ENCODE measurements at places on chromosomes 4 and X.

- DNase-seq = no peak
Observed at GRCh38 chrX:138648568-138648967, 62.9 kb downstream of the FGF13 start.

GRCh38 chr4:54368281-54369265 is 139.5 kb downstream of the PDGFRA start:
- DNase-seq = no peak

- no peak for DNase-seq
Observed at GRCh38 chr4:152803541-152803940, 23.8 kb downstream of the ARFIP1 start.

DNA sequence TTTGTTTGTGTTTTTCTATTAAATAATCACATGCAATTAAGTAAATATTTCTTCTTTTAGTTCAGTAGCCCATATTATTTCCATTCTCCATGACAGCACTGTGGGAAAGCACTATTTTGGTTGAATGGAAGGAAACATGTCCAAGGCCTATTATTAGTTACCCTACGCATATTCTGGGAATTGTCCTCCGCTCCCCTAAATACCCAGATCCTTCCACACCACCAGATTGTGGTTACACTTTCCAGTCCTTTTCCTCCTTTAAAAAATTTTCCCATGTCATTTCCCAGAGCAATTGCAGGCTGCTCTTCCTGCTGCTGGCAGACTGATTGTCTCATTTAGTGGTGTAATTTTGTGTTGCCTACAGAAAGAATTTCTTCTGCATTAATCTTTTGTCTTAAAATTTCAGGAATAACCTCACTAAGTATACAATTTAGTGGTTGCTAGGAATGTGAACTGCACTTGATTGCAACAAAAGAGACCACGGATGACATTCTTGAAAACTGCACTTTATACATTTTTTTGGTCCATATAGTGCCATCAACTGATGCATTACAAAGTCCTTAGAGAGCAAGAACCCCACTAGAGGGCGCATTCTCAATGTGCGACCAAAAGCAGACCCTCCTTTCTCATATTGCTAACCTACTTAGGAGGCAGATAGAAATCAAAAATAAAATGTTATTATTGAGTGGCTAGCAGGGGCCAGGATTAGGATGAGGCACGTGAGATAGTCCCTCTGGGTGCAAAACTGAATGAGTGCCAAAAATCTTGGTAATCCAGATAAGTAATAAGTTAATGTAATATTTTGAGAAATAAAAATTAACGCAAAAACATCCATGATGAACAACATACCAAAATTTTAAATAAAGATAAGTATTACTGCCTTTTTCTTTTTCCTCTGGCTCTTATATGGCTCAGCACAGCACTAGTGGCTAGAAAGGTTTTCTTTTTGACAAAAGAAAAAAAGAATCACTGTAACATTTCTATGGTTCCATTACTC is 98.8 kb upstream of the IQCM start:
- no peak for DNase-seq

DNA sequence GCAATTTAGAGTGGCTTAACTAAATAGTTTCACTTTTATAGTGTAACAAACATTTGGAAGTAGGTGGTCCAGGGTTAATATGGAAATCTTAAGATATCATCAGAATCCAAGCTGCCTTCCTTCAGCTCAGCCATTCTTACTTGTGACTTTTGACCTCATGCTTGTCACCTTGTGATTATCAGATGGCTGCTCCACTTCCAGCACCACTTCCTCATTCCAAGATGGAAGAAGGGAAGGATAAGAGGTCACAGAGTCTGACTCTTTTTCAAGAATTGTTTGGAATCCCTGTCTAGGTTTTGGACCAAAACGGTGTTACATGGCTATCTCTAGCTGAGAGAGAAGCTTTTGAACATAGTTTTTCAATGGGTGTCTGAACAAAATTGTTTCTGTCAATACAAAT is 39.9 kb downstream of the MTTP start:
- no peak for DNase-seq

- no peak for DNase-seq
Observed at GRCh38 chr4:48153791-48154550, 19.9 kb upstream of the TXK start.

DNA sequence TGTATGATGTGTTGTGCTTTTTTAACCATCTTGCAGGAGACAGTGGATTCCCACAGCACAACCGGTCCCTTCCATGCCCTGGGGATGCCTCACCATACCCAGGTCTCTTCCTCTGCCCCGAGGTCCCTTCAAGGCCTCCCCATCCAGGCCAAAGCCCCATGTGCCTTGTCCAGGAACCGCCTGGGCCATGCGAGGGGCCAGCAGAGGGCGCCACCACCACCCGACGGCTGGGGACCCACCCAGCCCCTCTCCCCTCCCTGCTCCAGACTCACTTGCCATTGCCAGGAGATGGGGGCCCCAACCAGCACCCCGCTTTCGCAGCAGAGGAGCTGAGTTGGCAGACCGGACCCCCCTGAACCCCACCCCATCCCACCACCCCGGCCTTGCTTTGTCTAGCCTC is 485.5 kb downstream of the TRAM1L1 start:
- no peak for DNase-seq

DNA sequence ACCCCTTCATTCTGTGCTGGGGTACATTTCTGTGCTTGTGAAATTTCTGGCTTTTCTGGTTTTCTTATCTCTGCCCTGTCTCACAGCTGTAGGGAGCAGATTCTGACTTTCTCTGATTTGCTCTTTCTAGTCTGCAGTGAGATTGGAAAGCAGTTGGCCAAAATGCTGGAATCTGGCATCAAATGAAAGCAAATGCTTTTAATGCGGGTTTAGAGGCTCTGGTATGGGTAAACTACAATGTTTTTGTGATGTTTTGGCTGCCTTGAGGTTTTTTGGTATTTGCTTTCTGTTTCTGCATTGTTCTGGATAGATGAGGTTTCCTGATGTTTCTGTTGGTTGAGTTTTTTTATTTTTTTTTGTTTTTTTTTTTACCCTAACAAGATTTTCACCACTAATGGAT is 23.8 kb downstream of the SMIM20 start:
- no peak for DNase-seq

GRCh38 chr4:2126309-2127043 is 67.3 kb downstream of the NAT8L start:
- DNase-seq = no peak

DNA sequence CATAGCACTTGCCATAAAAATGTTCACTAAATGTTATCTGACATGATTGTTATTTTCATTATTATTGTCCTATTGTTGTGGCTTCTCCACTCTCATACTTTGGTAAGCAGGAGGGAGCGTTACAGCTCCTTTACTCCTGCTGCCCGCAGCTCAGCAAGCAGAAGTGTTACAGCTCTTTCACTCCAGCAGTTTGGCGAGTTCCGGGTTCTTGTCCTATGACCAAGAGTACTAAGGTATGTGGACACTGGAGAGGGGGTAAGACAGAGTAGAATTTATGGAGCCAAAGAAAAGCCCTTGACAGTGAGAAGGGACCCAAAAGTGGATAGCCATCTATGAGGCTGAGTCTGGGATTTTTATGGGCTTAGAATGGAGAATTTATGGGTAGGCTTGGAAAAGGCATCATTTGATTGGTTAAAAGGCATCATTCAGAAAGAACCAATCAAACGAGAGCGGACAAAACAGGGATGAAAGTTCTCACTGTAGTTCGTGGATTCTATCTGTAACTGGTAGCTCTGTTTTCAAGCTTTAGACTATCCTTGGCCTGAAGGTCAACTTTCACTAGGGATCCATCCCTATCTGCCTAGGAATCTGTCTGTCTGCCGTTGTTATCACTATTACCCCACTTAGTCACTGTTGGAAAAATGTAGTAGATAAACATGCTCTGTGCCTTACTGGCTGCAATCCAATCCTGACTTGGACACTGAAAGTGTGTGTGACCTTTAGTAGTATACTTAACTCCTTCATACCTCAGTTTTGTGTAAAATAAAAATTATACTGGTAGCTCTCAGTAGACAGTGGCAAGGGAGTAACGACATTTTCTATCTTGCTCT is 545.6 kb upstream of the LCORL start:
- no peak for DNase-seq

GRCh38 chr4:115249808-115250207 is 136.4 kb upstream of the NDST4 start:
- DNase-seq = no peak

- DNase-seq = no peak
Observed at GRCh38 chr4:155666344-155667221, at the start of gene GUCY1A1. Gene GUCY1A1 (plus strand): TSS chr4:155666848. CDS start chr4:155696868, 30,020 bp downstream.

DNA sequence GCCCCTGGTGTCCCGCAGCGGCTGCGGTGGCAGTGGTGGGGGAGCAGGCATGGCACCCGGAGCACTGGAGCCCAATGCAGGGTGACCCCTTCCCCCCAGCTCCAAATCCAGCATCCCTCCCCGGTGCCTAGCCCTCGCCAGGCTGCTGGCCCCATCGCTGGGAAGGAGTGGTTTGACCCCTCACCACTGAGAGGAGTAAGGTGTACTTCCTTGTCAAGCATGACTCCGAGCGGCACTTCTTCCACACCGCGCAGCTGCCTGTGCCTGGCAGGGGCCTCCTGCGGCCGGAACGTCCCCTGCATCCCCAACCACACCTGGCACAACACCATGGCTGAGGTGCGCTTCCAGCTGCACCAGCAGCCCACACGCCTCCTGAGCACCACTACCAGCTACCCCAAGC is 27.0 kb downstream of the LRPAP1 start:
- no peak for DNase-seq

DNA sequence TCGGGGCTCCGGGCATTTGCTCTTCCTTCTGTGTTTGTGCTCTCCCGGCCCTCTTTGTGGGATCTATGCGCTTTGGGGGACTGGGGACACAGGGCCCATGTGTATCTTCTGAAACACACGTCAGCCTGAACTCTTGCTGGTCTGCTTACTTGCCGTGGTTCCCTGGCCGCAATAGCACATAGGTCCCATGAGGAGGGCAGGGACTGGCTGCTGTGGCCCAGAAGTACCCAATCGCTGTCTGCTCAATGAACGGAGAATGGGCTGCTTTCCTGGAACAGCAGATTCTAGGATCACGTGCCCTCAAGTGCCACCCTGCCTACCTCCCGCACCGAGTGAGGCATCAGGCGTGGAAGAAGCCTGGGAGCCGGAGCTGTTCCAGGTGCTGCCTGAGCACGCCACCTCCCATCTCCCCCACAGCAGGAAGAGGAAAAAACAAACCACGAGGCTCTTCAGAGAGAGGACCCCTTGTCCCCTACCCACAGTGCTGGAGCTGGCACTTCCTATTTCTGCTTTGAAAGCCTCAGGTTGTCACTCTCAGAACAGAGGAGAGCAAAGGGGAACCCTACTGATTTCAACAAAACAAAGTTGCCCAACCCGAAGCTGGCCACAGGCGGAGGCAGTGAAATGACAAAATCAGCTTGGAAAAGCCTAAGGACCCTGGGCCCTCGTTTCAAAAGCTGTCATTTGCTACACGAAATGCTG is 3.8 kb downstream of the G6PD start:
- no peak for DNase-seq

- DNase-seq = no peak
Observed at GRCh38 chr4:72702948-72703347, 133.9 kb upstream of the ADAMTS3 start.

DNA sequence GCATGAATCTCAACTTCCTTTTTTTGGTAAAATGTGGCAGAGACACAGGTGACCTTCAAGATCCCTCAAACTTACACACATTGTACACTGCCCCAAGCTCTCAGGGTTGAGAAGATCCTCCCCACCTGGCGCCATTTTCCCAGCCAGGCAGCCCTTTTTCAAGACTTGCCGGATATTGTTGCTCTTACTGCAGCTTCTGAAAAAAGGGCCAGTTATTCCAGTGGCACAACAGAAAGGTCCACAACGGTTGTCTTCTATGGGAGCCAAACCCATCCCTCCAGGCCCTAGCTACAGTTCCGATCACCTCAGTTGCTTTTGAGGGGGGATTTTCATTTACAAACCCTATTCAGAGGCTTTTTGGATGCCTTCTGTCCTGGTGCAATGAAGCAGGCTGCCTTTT is 101.1 kb downstream of the CHIC2 start:
- no peak for DNase-seq

DNA sequence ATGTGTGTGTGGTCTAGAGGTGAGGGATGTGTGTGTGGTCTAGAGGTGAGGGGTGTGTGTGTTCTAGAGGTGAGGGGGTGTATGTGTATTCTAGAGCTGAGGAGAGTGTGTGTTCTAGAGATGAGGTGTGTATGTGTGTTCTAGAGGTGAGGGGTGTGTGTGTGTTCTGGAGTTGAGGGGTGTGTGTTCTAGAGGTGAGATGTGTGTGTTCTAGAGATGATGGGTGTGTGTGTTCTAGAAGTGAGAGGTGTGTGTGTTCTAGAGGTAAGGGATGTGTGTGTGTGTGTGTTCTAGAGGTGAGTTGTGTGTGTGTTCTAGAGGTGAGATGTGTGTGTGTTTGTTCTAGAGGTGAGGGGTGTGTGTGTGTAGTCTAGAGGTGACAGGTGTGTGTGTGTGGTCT is 1.3 kb downstream of the BST1 start:
- DNase-seq = no peak

GRCh38 chrX:139736151-139736550 is 28.2 kb upstream of the MCF2 start:
- DNase-seq = no peak

DNA sequence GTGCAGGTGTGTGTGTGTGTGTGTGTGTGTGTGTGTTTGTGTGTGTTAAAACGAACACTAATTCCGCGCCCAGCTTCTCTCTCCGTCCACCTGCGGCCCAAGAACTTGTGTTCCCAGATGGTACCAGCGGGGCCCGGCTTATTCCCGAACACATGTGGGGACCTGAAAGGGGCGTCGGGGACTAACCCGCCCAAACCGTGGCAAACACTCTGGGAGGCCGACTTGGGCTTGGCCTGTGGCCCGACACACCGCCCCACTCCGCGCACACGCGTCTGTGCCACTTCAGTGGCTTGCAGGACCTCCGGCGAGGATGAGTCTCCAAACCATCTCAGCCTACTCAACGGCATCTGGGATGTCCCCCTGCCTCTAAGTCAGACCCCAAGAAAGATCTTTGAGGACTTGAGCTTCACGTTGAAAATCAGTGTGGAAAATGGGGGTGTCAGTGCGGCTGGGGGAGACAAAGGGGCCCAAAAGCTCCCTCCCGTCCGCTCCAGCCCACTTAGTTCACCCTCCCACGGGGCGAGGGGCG is 790 bp upstream of the HHIP start:
- no peak for DNase-seq

GRCh38 chr4:108570993-108571569 is 49.3 kb upstream of the RPL34 start:
- no peak for DNase-seq

- DNase-seq = no peak
Observed at GRCh38 chr4:169014586-169014985, 4.5 kb upstream of the CBR4 start.

Measured in effector CD4-positive, alpha-beta T cell (primary cell).